ACHN (cell line): ENCODE measurements at places on chromosomes 6 and 20.

DNA sequence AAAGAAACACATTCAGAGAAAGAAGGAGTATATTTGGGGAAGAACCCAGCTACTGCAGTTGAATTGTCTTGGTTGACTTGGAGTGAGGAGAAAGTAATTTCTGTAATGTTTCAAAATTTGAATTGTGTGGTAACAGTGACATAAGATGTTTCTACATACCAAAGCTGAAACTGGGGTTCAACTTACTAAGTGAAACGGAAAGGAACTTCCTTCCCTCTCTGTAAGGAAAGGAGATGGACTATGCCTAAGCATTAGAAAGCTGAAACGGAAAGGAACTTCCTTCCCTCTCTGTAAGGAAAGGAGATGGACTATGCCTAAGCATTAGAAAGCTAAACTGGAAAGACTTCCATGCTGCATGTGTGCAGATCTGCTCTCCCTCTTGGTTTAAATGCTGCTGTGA lies 46.0 kb downstream of the HUS1B start:
- DNase-seq = no peak

- no peak for DNase-seq
Measured at GRCh38 chr6:1379017-1379787, 10.2 kb upstream of the FOXF2 start.

DNA sequence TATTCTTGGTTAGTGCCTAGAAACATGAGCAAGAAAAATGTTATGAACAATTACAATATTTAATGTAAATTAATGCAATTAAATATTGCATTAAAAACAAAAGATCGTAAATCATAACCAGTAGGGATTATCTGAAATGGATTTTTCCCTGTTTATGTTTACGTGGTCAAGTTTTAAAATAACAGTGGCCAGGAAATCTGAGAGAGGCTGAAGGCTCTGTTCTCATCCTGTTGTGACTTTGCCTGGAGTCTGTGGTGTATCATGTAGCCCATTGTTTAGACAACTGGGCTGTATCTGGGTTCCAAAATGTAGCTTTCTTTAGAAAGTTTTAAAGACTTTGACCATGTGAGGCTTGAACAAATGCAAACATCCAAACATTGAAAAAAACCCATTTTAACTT lies 2.4 kb downstream of the MYO6 start:
- no peak for DNase-seq

GRCh38 chr6:166667796-166668610 lies 41.0 kb upstream of the RPS6KA2 start:
- no peak for DNase-seq

DNA sequence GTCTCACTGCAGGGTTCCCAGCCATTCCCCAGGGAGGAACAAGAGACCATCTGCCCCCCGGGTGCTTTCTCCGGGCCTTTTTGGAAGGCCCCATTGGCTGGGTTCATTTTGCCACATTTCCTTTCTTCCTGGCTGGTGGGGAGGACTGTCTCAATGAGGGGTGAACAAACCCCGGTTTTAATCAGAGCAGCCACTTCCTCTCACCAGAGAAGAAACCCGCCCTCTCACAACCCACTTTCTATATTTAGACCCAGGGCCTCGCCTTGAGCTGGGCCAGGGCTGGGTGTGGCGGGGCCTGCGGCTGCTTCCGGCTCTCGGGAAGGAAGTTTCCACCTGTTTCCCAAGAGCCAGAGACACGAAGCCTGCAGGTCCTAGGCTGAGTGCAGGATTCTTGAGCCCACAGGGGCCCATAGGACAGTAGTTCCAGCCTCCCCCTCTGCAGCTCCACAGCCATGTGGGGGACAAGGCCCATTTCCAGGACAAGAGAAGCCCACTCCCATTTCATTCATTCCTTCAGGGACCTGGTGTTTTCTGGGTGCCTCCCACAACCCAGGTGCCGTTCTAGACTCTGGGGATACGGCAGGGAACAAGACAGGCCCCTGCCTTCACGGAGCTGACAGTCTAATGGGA lies 41.8 kb downstream of the RBM38 start:
- no peak for DNase-seq

- DNase-seq = no peak
Measured at GRCh38 chr20:4082406-4083097, 67.2 kb upstream of the RNF24 start.

GRCh38 chr20:15316556-15316955 lies 979.1 kb upstream of the FLRT3 start:
- no peak for DNase-seq

- DNase-seq = peak; percentile 73
Measured at GRCh38 chr6:28981833-28982475, 23.2 kb downstream of the ZNF311 start.

DNA sequence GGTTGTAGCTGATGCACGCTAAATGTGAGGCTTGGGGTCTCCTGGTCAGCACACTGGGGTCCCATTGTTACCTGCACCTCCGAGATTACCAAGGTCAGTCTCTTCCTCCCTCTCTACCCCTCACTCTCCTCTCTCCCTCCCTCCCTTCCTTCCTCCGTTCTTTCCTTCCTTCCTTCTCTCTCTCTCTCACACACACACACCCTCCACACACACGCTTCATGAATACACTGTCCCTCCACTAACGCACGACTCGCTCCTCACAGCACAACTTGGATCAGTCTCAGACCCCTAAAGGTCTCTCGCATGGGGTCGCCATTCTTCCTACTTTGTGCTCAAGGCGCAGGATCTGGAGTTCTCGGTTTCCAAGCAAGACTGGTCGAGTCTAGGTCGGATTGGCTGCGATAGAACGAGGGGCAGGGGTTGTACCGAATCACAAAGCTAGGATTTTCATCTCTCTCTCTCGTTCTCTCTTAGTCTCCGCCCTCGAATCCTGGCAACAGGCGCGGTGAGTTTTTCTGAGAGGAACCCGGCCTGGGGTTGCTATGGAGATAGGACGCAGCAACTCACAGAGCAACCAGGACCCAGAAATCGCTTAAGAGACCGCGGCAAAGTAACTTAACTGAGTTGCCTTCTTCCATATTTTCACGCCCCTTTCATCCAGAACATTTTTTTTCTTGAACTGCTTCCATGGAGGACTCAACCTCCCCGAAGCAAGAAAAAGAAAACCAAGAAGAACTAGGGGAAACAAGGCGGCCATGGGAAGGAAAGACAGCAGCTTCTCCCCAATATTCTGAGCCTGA lies at the start of gene RSPH4A:
Gene RSPH4A, plus strand, starts transcription at position 543 of the 800 bp plus-strand sequence. Its CDS starts 145 bp downstream, at position 688.
- DNase-seq = peak; percentile 95

DNA sequence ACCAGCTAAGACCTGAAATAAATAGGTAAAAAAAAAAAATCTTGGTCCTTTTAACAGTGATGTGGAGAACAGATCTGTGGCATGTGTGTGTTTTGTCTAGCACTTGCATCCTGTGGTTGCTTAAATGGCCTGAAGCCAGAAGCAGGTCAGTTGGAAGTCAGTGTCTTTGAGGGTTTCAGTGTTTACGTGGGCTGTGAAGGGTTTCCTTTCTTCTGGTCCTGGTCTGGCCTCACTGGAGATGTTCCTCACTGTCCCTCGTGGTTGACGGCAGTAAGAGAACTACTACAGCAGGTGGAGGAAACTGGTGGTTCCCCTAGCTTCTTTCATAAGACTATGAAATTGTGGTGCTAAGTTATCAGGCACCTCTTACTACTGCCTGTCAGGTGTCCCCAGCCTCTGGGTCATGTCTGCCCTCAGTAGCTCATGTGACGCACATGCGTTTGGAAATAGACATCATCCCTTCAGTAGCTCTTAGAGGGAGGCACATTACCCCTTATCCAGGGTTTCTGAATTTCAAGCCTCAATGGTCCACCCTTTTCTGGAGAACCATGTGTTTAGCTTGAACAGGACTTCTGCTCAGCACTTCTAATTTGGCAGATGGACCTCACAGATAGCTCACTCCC lies 59.4 kb upstream of the SCP2D1 start:
- DNase-seq = no peak

- no peak for DNase-seq
Measured at GRCh38 chr20:2599288-2600006, 53.0 kb upstream of the NOP56 start.

GRCh38 chr6:98880486-98880885 lies 46.1 kb downstream of the POU3F2 start:
- DNase-seq = no peak

- DNase-seq = no peak
Measured at GRCh38 chr6:33654831-33655554, 33.9 kb downstream of the ITPR3 start.

DNA sequence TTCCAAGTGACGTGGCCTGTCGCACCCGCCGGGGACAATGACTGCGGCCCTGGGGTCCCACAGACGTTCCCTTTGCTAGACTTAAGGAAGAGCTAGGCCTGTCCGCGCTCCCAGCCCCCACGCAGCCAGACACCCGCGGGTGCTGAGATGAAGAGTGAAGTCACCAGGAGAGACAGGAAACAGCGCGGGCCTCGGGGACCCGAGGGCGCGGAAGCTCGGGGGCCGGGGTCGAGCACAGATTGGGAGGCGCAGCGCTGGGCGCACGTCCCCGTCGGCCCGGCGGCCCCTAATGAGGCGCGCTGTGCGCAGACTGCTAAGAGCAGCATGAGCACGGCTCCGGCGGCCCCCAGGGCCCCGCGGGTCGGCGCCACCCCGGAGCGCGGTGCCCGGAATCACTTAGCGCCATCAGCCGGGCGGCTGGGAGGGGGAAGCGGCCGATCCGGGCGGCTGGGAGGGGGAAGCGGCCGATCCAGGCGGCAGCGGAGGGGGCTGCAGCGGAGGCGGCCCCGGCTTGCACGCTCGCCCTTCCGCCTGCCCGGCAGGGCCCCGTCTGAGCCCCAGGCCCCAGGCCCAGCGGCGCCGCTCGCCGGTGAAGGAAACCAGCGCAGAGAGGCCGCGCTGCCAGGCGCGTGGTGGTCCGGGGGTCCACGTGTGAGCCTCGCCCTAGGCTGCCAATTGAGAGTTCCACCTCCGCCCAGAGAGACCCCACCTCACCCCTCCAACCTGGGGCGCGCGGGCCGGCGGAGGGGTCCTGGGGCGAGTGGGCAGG lies 8.3 kb upstream of the AVP start:
- no peak for DNase-seq

DNA sequence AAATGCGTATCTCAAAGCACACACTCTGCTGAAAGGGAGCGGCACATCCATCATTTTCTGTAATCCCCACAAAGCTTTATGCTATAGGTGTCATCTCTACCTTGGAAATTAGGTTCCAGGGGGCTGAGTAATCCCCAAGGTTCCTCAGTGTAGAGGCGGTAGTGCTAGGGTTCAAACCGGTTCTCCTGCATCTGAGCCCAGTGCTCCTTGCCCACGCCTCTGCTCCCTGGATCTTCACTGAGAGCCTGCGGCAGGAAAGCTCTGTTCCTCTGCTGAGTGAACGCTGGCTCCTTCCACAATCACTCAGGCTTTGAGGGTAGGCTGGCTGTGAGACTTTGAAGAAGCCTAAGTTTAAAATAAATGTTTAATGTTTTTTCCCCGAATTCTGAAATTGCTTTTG lies 24.9 kb downstream of the SLC22A23 start:
- DNase-seq = no peak

GRCh38 chr6:167762259-167762962 lies 64.3 kb upstream of the AFDN start:
- no peak for DNase-seq

GRCh38 chr6:166551754-166552495 lies 34.6 kb downstream of the RAMACL start:
- DNase-seq = no peak

DNA sequence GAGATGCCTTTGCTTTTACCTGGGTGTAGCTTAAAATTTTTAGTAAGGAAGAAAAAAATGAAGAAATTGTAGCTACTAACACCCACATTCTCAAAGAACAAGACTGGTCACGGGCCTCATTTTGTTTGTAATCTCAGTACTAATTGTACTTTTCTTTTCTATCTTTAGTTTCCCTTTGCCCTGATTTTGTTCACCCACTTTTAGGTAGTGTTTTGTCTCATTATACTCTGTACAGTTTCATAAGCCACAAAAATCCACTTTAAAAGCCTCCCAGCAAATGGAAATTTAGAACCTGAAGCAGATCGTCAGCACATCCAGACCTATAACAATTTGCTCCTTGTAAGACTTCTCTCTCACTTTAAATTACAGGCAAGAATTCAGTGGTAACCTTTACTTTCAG lies 43.3 kb downstream of the TP53INP2 start:
- no peak for DNase-seq

DNA sequence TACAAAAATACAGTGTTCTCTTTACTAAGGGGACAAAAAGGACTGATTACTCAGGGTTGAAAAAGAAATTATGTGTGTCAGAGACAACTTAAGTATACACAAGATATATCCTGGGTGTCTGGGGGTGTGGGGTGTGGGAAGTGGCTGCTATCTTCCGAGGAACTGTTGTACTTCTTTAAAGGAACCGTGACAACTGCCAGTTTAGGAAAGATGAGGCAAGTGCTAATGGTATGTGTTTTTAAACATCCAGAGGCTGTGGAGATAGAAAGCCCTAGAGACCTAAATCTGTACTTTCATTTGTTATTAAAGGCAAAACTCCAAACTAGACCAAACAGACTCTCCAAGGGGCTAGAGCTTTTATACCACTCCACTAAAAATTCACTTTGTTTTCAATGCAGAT lies 95.6 kb downstream of the SNAP25 start:
- no peak for DNase-seq

DNA sequence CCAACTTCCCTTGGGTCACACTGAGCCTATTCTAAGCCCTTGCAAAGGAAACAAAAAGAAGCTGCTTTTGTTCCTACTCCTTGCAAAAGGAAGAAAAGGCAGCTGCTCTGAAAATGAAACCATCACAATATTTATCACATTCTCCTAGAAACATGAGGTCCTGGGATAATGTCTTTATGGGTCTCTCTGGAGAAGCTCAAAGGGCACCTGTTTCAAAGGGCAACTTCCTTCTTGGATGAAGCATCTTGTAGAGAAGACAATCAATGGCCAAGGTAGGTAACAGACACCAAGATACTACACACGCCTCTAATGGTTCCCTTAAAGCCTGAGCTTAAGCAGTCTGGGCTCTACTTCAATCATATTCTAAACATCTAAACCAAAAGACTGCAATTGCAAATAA lies 10.4 kb downstream of the ELOVL5 start:
- DNase-seq = no peak

GRCh38 chr20:34600892-34601653 lies 42.6 kb downstream of the MAP1LC3A start:
- no peak for DNase-seq

DNA sequence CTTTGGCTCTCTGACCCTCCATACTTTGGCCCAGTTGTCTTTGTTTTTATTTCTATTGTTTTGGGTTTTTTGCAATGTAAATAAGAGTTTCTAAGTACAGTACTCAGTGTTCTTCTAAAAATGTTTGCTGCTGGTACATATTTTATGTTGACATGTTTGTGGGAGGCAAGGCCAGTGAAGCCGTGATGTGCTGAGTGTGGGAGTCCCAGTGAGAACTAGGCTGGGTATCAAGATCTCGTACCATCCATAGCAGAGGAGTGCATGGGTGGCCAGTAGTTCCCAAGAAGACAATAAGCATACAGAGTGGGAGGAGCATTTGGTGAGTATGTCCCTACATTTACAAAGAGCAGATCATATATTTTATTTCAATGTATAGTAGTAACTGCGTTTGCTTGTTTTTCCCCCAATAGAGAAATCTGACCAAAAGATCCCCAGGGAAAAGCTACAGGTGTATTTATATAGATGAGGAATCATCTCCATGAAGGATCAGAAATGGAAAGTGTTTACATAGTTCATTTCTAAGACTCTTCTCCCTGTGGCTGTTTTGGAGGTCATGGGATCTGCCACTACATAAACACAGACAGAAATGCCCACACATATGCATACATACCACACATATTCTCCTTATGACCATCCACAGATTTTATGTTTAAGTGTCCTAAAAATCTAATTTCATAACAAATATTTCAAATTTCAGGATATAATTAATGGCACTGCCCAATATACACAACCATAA lies 285.9 kb downstream of the ALDH8A1 start:
- DNase-seq = no peak
